ENCODE measurements at places on chromosomes 7 and 10.

- DNase-seq: no peak
Measured at GRCh38 chr7:115113776-115114175, 191.9 kb downstream of the MDFIC start.

GRCh38 chr10:27240212-27241009 lies at the start of gene ACBD5:
Gene ACBD5 (minus strand): TSS chr10:27240797. CDS start chr10:27240688, 109 bp downstream.
- peak; percentile 93 for DNase-seq

GRCh38 chr10:69726850-69727249 lies 74.9 kb upstream of the COL13A1 start:
- no peak for DNase-seq

GRCh38 chr7:98097042-98097645 lies 9.5 kb upstream of the LMTK2 start:
- no peak for DNase-seq

GRCh38 chr7:116708861-116709260 lies 36.9 kb downstream of the MET start:
- no peak for DNase-seq

GRCh38 chr7:157679607-157680006 lies 342.8 kb downstream of the DNAJB6 start:
- no peak for DNase-seq
